NCI-H2029 treated with DMSO at 0.1 percent for 48 hours (cell line): ENCODE measurements at places on chromosomes 12 and 14.

DNA sequence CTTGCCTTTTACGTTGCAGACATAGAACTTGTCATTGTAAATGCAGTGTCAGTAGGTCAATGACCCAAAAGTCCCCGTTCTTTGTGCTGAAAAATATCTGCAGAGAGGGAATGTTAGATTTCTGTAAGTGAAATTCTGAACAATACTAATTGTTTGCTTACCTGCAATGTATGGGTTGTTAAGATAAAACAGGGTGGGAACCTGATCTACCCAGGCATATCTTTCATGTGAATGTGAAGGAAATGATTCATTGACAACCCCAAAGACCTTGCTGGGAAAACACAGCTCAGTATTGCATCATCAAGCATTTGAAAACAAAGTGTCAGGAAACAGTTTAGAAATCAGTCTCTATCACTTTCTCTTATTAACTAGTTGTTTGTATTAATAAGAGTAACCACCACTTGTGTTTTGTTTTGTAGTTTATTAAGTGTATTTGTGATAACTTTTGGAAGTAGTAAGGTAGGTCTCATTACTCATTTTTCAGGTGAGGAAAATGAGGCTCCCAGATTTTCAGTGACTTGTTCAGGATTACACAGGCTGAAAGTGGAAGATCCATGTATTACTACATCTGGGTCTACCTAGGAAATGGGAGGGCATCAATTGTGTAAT is 57.9 kb upstream of the SLC38A2 start:
- DNase-seq, result no peak

- no peak for DNase-seq
Observed at GRCh38 chr14:105091517-105092170, 26.4 kb upstream of the GPR132 start.

- peak; percentile 39 for DNase-seq
Observed at GRCh38 chr12:121773011-121773777, 20.3 kb downstream of the RHOF start.

GRCh38 chr12:27332407-27332713 is 276 bp upstream of the BMAL2 start:
- DNase-seq, result no peak

DNA sequence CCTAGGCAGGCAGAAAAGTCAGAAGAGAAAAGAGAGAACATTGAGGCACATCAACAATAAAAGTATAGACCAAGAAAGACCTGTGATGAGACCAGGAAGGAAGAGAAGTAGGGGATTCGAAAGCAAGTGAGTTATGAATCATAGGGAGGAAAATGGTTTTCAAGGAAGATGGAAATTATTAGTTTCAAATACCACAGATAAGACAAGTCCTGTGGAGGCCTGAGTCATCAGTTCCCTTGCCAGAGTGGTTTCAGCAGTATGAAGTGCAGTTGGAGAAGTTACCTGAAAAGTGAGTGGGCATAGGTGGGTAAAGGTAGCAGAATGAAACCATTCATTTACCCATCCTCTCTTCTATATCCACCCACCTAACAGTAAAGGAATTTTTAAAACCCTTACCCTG is 25.2 kb upstream of the TSPAN8 start:
- DNase-seq, result no peak

DNA sequence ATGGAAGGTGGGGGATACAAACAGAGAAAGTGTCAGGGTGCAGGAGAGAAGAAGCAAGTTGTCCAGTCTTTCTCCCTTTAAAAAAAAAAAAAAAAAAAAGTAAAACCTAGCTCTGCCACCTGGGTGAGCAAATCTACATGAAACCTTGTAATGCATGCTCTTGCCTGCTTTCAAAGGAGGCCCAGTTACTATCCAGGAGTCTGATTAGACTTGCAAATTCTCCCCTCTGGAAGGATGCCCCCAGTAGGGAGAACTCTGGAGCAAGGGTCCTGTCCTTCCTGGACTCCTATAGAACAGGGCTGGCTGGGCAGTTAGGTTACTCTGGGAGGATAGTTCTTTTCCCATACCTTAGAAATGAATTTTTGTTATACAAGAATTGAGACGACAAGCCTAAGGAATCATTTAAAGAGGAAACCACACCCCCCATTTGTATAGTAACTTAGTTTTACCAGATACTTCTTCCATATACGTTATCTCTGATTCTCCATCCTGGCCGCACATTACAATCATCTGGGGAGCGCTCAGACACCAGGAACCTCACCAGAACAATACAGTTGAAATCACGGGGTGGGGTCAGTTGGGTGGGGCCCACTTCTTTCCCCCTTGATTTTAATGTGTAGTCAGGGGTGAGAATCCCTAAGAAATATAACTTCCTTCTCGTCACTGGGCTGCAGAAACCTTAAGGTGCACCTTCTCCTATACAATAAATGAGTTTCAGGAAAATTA is 30.5 kb downstream of the RAB35 start:
- DNase-seq, result no peak

DNA sequence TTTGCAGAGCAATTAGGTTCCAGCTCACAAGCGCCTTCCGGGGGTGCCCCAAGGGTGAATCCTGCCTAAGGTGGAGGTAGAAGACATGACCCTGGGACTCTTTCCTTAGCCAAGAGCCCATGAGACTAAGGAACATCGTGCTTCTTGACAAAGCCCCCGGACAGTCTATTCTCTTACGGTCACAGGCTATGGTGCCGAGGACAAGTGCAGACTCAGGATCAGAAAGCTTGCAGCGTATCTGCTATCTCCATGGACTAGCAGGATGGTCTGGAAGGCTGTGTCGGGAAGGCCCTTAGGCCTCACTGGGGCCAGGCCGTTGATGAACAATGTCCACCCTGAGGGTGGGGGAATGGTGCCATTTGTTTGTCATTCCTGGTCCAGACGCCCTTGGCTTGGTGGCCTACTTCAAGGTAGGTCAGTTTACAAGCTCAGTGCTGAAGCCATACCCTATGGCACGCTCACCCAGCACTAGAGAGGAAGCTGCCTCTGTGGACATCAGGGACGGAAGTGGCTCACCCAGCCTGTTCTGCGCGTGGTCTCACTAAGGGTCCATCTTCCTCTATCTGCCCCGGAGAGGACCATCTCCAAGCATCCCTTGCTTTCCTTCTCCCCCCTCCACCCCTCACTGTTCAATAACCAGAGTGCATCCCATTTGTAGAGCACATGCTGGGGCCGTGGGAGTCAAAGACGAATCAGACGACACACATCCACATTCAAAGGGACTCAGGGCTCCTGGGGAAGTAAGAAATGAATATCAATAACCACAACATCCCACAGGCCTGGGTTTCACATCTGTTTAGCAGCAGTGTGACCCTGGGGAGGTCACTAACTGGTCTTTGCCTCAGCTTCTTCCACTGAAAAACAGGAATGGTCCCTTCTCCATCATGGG is 45.0 kb upstream of the IQSEC3 start:
- DNase-seq, result no peak

DNA sequence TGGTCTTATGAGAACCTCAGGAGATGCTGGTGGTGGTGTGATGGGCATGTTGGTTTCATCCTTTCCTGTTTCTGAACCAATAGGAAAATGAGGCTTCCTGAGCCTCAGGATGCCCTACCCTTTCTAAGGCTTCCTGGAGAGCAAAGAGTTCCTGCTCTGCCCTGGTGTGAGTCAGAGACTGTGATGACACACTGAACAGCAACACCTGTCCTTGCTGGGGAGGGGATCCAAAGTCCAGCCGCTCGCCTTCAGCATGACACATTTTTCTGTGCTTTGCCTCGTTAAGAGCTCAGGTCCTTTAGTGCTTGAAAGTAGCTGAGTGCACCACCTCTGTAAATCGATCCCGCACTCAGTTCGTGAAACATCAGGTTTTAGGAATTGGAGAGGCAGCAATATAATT is 116.0 kb downstream of the CACNA1C start:
- DNase-seq, result no peak

DNA sequence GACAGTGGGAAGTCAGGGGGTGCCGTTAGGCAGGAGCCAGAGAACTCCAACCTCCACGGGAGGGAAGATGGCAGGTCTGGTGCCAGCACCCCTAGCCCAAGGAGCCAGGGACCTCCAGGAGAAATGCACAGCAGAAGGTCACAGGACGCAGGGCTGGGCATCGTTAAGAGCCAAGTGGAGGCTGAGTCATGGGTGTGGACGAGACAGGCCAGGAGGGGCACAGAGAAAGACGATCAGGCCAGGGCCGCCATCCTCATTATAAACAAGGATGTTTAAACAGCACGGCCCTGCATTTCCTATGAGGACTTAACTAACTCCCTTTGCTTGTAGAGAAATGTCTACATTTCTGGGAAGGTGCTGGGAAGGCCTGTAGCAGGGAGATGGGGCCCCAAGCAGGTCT is 77.9 kb upstream of the FZD10 start:
- no peak for DNase-seq

DNA sequence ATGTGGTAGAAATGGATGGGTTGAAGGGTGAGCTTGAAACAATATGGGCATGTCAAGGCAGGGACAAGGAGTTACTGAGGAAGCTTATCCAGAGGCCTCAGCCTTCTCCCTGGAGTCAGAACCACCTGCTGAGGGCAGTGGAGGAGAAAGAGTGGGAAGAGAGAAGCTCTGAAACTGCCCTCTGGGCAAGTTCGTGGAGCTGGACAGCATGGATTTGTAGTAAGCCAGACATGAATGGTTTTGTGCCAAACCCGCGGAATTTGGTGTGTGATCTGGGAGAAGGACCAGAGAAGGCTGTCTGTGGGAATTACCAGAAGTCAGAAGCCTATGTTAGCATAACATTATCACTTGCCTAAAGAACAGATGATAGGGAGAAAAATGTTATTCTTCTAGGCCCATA is 164.8 kb downstream of the SLC41A2 start:
- no peak for DNase-seq

DNA sequence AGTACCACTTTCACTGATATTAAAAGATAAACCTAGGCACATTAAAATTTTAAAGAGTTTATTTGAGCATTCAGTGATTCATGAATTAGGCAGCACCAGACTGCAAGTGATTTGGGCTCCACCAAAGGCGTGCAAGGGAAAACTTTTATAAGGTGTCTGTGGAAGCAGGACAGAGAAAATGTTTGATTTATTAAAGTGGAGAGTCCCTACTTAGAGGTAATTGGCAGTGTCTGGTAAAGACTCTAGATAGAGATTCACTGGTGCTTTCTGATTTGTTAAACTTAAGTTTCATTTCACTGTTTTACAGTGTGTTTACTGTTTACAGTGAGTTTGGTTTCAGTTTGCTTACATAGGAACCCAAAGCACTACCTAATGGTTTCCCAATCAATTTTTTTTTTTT is 72.8 kb downstream of the ANKS1B start:
- DNase-seq, result no peak

DNA sequence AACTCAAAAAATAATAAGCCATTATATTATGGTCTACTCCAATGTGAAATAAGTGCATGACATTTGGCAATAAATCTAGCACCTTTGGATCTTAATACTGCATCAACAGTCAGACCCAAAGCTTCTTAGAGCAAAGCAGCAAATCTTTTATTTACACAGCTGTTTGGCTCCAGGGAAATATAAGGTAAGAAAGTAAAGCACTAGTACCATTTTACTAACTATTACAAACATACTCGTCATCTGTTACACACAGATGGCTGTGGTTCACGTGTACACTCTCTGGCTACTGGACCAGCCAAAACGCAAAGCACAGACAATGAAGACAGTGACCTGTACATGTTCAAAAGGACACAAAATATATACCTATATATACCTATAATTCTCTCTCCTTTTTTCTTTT is 2.8 kb downstream of the FGD6 start:
- no peak for DNase-seq

DNA sequence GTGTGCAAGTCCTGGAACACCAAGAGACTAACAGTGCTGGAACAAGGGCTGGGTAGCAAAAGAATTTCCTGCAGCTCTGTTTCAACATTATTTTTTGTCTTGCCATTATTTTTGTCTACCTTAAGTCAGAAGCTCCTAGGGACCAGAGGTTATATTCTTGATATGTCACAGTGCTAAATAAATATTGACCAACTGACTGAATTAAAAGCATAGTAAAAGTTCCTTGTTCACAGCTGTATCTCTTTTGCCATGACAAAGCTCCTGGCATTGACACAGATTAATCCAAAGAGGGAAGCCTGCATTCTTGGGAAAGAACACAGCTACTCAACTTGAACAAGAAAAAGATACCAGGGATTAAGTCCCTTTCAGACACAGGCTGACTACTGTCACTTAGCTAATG is 136.5 kb downstream of the SPTSSA start:
- DNase-seq, result no peak

- no peak for DNase-seq
Observed at GRCh38 chr14:77603031-77603430, 13.4 kb downstream of the SPTLC2 start.

GRCh38 chr14:35940291-35940690 is 114.2 kb downstream of the BRMS1L start:
- peak; percentile 84 for DNase-seq

DNA sequence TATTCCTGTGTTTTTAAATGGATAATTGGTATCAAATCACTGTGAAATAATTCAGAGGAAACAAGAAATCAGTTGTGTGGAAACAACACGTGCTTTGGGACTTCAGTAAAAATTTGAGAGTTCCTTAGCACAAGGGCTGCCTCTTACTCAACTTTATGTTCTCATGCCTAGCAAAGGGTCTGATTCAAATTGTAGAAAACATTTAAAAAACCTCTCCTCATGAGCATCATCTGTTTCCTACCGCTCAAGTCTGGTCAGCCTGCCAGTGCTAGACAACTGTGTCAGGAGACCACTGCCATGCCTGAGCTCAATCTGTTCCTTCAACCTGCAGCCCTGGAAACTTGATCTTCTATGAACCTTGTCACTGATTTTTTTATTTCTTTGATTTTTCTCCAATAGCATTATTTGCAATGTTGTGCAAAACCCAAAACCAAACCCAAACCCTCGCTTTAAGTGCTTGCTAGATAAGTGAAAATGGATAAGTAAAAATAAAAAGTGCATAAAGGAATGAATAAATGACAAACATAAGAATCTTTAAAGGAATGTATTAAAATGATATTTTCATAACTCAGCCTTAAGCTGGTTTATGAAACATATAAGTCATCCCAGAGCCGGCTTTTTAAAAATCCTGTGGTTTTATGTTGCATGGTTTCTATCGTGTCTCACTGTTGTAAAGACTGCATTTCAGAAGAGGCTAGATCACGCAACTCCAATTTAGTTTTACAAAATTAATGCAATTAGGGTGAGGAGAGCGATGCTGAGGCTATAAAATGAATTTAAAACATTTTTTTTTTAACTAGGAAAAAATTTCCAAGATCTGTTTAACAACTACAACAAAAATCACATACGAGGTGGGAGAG is 361.2 kb upstream of the PDE3A start:
- no peak for DNase-seq

DNA sequence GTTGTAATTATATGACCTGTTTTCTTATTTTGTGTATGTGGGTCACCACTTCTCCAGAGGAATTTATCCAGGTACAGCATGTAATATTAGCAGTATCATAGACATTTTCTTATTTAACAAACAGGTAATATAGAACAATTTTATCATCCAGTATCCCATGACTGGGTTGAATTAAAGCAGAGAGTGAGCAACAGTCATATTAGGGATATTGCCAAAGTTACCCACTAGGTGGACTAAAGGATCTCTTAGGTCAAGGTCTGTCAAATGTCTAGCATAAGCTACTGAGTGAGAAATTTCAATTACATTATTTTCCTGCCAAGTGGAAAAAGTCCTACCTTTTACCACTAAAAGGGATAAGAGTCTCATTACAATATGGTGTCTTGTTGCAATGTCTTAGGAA is 62.1 kb upstream of the TRIM9 start:
- DNase-seq, result peak; percentile 89
